ENCODE measurements at places on chromosomes 7 and 10.

DNA sequence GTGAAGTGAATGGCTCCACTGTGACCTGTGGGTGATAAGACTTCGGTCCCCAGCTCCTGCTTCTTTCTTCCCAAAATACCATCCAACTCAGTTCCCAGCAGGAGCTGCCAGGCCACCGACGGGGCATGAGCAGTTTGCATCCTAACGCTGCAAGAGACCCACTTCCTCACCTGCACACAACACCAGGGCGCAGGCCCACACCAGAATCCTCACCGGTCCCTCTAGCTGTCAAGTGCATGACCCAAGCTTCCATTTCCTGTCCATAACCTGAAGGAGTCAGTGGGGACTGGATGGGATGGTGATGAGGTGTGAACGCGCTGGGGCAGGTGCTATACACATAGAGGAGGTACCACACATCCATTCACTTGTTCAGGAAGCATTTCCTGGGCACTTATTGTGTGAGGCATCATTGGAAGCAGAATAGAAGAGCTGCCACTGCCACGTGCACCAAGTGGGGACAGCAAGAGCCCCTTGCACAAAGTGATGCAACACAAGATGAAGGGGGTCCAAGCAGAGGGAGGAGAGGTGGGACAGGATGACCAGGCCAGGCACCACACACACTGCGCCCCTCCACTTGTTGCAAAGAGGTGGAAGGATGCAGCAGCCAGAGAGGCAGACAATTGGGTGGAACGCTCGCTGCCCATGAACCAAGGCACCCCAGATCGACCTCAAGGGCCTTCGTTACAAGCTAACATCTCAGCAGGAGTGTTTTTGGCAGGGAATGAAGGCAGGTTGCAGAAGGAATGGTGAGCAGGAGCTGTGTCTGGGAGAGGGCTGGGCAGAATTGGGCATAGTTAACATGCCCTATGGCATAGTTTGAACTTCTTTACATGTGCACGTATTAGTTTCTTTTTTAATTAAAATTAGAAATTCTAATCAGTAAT lies 605.8 kb upstream of the MGMT start:
- DNase-seq = no peak

DNA sequence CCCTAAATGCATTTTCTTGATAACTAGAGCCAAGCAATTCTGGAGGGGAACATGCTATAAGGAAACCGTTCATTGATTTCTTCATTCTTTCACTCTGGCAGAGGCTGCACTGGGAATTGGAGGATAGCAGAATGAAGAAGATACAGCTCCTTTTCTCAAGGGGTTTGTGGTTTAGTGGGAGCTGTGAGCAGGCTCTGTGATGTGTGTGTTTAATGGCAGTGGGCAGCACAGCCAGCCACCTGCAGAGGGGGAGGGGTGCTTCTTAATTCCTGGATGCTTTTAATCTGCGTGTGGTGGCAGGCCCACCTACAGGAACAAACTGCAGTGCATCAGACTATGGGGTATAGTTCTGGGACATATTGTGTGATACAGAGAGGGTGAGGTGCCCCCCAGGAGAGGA lies 31.9 kb downstream of the RPS24 start:
- DNase-seq = no peak

GRCh38 chr7:51121931-51122425 lies 194.6 kb downstream of the COBL start:
- DNase-seq = no peak

DNA sequence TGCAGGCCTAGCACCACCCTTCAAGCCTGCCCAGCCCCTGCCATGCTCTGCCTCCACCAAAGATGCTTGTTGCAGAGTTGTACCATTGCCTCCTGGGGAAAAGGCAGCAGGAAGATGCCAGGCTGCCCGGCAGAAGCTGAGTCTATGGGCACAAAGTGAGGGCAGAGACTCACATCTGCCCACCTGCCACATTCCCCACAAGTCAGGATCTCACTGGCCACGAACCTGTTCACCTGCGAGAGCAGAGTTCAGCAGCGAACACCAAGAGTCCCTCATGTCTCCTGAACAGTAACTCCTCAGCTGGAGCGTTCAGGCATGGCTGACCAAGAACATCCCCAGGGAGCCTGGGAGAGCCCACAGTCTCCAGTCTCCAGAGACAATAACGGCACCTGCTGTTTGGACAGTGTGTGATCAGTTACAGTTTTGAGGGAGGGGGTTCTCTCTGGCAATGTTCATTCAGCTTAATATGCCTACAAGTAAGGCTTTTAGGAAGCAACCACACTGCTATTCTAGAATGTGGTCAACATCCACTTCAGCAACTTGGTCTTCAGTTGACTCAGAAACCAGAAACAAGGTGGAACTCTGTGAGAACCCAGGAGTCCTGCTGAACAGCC lies 78.5 kb downstream of the GRID1 start:
- peak; percentile 6 for DNase-seq

- DNase-seq = peak; percentile 49
These were observed 2.1 kb upstream of the SFMBT2 start for GRCh38 chr10:7412928-7413282.

- DNase-seq = no peak
These were observed 245.0 kb upstream of the NPY start for GRCh38 chr7:24038993-24039392.

- DNase-seq = no peak
These were observed 9.4 kb upstream of the ZC3HAV1 start for GRCh38 chr7:139118805-139119485.

GRCh38 chr10:33286157-33286934 lies 48.1 kb downstream of the NRP1 start:
- DNase-seq = no peak

DNA sequence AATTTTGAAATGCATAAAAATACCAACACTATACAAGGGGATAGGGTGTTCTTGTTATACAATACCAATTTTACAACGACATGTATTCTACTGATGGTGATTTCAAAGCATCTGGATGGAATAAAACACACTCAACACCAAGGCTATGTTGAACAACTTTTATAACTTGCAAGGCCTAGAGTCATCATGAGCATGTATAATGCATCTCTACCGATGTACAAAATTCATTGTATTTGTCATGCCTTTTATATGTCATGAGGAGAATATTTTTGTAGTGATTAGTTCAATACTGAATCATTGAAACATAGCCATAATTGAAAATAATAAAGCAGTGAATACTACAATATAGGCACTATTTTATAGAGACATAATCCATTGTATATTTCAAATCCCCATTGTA lies 160.2 kb downstream of the ETV1 start:
- no peak for DNase-seq

GRCh38 chr7:127322832-127323493 lies 69.5 kb downstream of the ZNF800 start:
- no peak for DNase-seq

DNA sequence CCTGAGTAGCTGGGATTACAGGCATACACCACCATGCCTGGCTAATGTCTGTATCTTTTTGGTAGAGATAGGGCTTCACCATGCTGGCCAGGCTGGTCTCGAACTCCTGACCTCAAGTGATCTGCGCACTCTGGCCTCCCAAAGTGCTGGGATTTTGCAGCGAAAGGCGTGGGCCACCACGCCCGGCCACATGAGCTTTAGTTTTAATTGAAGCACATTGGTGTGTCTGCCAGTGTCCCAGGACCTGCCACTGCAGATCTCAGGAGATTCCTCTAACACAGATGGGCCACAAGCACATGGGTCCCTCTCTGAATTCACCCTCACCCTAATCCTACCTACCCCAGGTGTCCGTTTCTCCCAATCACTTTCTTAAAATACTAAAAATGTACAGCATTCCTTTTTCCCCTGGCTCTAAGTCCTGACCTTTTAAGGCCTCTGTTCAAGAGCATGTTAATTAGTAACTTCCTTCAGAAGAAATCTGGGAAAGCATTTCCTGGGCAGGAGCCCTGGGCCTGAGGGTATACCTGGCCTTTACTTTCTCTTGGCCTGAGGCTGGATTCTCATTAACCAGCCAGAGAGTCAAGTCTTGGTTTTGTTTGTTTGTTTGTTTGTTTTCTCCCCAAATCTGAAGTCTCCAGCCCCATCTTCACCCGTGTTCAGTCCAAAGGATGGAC lies 82.6 kb downstream of the PRPF18 start:
- no peak for DNase-seq

DNA sequence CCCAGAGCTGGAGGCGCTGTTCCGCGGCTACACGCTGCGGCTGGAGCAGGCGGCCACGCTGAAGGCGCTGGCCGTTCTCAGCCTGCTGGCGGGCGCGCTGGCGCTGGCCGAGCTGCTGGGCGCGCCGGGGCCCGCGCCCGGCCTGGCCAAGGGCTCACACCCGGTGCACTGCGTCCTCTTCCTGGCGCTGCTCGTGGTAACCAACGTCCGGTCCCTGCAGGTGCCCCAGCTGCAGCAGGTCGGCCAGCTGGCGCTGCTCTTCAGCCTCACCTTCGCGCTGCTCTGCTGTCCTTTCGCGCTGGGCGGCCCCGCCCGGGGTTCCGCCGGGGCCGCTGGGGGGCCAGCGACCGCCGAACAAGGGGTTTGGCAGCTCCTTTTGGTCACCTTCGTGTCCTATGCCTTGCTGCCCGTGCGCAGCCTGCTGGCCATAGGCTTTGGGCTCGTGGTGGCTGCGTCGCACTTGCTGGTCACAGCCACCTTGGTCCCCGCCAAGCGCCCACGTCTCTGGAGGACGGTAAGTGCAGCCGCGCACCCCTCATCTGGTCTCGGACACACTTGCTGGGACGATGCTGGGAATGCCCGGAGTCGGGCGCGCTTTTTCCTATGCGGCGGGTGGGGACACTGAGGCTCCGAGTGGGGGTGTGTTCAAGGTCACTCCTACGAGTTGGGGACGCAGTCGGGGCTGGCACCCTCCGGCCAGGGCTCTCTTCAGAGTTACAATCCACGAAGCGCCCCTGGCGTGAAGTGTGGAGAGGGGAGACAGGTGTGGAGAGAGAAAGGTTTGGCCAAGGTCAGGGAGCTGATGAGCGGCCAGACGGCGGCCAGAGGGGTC lies 717 bp downstream of the ADCY1 start:
- DNase-seq = peak; percentile 78

DNA sequence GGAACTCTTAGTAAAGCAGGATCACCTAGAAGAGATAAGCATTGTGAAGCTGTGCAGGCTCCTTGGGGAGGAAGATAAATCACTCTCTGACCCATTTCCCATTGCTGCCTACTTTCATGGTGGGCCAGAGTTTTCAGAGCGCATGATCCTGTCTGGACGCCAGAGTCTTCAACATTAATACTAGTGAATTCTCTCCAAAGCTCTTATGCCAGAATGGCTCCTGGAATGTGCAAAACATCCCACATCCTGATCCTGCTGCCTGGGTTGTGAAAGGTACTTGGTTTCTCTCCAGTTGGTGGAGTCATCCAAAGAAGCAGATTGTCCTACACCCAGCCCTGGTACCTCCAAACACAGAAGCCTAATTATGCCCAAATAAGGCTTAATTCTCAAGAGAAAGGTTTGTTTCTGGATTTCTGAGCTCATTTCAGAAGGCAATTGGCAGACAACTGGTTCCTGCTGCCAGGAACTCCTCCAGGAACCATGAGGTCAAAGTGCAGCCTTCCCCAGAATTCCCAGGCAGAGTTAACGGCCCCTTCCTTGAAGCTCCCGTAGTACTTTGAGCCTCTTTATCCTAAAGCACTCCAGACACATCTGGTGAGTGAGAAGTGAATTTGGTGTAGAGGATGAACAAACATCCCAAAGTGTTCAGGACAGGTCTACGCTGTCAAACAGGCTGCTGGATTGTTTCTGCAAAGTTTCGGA lies 495.2 kb downstream of the PLXNA4 start:
- no peak for DNase-seq

DNA sequence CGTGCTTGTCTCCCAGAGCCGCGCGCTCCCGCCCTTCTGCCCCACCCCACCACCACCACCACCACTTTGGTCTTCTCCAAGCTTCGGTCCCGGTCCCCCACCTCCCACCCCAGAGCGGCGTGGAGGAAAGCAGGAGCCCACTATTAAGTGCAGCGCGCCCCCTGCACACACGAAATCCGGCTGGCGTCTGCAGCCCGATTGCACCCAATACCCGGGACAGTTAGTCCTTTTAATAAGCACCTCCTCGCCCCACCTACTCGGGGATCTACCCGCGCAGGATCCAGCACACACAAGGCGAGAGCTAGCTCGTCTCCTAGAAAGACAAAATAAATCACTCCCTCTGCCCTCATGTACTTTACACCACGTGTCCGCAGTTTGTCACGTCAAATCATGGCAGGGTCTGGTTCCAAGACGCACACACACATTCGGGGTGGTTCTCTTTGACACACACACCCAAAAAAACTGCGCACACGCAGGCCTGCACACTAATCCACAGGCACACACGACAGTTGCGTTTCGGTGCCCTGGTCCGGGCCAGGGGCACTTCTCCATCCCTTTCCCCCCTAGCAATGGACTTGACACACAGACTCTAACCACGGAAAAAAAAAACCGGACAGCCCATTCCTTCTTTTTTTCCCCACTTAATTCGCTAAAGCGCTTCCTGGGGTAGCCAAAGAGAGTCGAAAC lies 1.6 kb downstream of the SFMBT2 start:
- peak; percentile 43 for DNase-seq

DNA sequence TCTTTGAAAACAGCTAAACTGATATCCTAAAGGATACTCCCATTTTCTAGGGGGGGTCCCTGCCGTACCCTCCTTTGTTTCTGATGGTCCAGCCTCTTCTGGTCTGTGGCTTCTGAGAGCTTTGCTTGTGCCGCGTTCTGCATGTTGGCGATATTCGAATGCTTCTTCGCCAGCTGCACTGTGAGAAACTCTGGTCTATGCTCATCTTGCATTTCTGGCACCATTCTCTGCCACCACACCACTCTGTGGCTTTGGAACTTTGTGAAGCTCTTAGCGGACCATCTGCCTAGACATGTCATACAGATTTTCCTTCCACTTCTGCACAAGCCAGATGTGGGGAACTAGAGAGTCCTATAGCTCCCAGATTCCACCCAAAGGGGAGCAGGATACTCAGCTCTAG lies 197.2 kb downstream of the REEP3 start:
- DNase-seq = no peak

- no peak for DNase-seq
These were observed 261.6 kb upstream of the AOAH start for GRCh38 chr7:36985866-36986400.

DNA sequence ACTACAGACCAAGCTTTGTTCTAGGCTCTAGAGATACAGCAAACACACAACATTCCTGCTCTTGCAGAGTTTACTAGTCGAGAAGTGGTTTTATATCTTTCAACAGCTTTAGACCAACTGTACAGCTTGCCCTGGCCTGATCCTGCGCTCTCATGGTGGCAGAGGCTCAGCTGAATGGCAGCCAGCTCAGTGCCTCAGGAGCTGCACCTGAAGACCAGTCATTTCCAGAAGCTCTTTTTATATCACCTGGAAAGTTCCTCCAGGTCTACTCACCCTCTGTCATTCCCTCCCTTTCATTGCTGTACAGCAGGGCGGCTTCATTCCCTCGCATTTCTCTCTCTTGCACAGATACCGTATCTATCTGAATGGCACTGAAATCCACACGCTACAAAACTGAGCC lies 319.8 kb downstream of the GATA3 start:
- DNase-seq = no peak

GRCh38 chr7:129774359-129774758 lies 162.8 kb downstream of the NRF1 start:
- DNase-seq = peak; percentile 77

DNA sequence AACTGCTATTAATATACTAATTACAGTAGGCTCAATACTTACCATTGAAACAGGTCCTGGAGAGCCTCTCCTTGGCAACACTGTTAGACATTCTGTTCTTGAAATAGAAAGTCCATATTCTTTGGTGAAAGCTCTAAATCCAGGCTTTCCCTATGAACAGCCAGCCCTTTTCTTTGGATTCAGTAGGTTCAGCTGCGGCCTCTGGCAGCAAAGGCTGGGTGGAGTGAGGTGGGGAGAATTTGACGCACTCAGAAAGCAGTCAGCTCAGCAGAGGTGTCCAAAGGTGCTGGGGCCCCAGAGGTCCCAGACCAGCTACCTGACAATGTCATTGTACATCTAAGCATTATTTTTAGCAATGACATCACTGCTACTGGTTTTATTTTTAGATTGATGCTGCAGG lies 146.1 kb downstream of the GRK5 start:
- DNase-seq = no peak
